ENCODE measurements at places on chromosomes 3 and 15. TPM values are rescaled to one million over a fixed set of nuclear protein-coding genes. Genes with fewer than 3 reads are reported as not detected.

The SCAANT1 gene
- polyA plus RNA-seq = not detected

GRCh38 chr3:108089579-108089978 is 1.3 kb downstream of the CD47 start:
- no peak for DNase-seq

DNA sequence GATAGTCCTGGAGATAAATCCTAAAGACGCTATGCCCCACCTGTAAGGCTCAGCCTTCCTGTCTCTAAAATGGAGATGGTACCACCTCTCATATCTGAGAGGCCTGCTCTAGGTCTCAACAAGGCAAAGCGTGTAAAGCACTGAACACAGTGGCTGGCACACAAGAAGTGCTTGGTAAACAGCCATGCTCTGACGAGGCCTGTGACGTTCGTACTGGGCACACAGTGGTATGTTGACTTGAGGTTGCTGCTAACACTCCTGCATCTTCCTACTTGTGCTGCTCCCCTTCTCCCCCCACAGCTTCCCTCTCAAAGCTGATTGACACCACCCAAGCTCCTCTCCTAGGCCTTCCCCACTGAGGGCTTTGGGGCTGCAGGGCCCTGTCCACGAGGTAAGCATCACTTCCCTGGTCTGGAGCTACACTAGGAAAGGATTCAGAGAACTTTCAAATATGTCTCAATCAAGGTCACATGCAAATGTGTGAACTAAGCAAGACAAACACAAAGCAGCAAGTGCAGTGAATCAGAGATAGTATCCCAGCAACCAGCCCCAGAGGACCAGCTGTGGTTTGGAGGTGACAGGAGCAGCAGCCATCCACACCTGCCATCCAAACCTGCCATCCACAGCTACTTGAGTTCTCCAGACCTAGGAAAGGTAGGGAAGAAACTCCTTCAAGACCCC is 177.5 kb downstream of the STT3B start:
- no peak for DNase-seq

DNA sequence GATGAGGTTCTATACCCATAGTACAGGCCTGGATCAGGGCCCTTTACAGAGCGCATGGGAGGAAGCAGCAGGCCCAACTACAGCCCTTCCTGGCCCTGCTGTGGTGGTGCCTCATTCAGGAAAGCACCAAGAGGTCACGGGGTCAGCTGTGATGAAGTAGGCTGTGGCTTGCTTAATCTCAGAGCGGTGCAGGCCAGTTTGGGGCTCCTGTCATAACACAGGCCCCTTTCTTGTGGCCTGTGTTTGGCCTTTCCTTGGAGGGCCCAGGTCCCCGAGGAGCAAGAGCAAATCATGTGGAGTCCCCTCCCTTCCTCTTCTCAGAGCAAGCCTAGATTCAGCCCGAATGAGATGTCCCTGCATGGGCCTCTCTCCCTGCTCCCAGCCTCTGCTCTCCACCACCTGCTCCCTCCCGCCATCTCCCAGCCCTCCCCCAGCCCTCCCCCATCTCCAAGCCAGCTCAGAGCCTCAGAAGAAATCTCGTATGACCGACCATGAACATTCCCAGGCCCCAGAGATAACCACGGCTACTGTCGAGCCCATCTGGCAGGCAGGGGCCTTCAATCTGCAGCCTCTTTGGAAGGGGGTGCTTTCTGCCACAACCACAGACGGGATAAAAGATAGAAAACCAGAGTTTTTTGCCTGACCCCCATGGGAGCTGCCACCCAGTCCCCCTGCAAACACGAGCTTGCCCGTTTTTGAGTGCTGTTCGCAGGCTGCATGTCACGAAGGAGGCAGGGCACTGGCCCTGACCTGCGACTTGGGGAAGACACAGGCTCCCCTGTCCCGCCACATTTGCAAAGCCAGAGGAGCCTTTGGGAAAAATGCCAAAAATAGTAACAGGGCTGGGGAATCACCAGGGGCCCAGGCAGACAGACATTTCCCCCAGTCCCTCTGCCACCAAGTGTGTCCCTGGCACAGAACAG is 32.3 kb upstream of the DUSP7 start:
- DNase-seq = no peak

GRCh38 chr15:59399465-59400102 is 26.9 kb upstream of the MYO1E start:
- DNase-seq = no peak

DNA sequence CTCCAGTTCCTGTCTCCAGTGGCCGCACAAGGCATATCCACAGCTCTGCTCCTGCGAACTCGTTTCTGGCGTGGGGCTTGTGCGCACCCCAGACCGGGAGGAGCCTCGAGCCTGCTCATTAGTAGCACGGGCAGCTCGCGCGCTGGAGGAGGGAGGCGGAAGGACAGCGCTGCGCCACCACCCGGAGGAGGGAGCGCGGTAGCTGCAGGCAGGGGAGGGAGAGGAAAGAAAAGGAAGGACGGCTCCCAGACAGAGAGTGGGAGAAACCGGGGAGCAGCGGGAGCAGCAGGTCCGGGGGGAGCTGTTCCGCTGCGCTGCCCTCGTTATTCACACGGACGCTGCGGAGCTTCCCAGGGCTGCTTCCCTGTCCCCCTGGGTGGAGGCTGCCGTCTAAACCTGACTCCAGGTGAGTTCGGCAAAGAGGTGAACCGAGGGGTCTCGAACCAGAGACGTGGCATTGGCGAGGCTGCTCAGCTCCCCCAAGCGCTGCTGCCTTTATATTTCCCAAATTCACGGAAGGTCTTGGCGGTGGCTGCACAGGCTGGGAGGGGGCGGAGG is 121.3 kb upstream of the ZNF717 start:
- no peak for DNase-seq

- DNase-seq = no peak
Measured at GRCh38 chr3:143167969-143168854, 48.6 kb downstream of the CHST2 start.

DNA sequence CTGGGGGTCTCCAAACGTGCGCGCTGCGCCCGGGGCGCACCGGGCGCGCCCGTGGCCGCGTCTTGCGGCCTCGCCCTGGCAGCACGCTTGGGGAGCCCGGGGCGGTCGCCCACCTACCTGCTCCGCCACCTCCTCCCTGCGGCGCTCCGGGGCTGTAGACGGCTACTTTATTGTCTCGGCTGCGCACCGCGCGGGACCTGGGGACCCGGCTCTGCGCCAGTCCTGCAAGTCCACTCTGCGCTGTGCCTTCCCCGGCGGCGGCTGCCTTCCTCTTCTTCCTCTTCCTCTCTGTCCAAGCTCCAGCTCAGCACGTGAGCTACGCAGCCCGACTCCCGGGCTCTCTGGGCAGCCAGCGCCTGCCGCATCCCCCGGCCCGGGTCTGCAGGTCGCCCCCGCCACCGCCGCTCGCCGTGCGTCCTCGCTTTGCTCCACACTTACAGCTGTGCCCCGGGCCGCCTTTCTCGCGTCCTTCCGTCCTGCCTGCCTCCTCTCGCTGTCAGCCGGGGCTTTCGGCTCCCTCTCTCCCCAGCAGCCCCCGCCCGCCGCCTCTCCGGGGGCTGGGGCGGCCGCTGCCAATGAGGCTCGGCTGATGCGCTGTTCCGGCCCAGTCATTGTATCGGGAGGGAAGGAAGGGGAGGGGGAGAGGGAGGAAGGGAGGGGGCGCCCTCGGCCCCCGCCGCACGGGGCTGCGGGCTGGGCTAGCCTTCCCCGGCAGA is 156.4 kb upstream of the FRMD4B start:
- DNase-seq = no peak
